Activated effector memory CD4-positive, alpha-beta T cell treated with anti-CD3 and anti-CD28 coated beads, Interleukin-2, amount 50 U/mL, for 16 hours (primary cell): ENCODE measurements at places on chromosomes 3 and 15.

DNA sequence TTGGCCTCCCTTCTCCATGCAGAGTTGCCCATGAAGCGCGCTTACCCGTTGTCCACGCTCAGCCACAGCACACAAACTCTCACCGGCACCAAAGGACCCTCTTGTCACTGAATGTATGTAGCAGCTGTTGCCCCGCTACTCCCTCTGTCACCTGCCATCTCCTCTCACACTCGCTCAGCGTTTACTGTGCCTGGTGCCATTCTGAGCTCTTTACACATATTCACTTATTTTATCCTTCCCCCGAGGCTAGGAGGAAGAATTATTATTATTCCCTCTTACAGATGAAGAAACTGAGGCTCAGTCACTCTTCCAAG is 41.7 kb upstream of the PRR23E start:
- DNase-seq: no peak

- no peak for DNase-seq
Observed at GRCh38 chr3:156631323-156631722, 43.1 kb upstream of the TIPARP start.

GRCh38 chr3:173009410-173009809 is 131.6 kb downstream of the SPATA16 start:
- DNase-seq: no peak

GRCh38 chr3:131228522-131228921 is 153.1 kb upstream of the NUDT16 start:
- no peak for DNase-seq
